ENCODE measurements at places on chromosomes 3 and 15. TPM values are rescaled to one million over a fixed set of nuclear protein-coding genes. Genes with fewer than 3 reads are reported as not detected.

Gene EAF2
- total RNA-seq, result 2.4 TPM

Gene DAZL
- total RNA-seq, result not detected

Gene CASR
- not detected for total RNA-seq

Gene ACP3
- total RNA-seq, result 3.3 TPM

Gene CXCR6
- 0.45 TPM for total RNA-seq

Gene GABRB3
- 2.7 TPM for total RNA-seq

Gene ZNF80
- total RNA-seq, result not detected

Gene PLSCR2
- not detected for total RNA-seq

Gene RNF7
- total RNA-seq, result 77.2 TPM

Gene GADL1
- total RNA-seq, result 0.21 TPM

Gene CERS3
- total RNA-seq, result not detected

Gene CELF6
- total RNA-seq, result 1.2 TPM

Measured in heart right ventricle (tissue), 16 donors.